D341Med (cell line): ENCODE measurements at places on chromosomes 1 and 21.

GRCh38 chr1:171904778-171905450, 63.6 kb downstream of the DNM3 start:
- DNase-seq, result no peak

DNA sequence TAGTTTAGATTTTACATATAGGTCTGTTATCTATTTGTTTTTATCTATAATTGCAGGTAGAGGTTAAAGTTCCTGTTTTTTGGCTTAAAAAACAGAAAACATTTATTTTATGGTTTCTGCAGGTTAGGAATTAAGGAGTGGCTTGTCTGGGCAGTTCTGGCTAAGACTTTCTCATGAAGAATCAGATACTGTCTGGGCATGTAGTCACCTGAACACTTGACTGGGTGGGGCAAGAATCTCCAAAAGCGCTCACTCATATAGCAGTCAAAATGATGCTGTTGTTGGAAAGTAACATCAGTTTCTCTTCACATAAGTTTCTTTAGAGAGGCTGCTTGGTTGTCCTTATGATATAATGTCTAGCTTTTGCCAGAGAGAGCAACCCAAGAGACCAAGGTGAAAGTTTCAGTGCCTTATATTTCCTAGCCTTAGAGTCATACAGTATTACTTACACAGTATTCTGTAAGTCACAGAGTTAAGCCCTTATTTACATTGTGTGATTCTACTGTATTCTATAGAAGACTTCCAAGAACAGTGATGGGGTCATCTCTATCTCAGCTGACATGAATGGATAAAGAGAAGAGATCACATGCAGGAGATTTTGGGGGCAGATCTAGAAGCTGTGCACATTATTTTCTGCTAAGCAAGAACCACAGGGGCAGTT, 125.4 kb upstream of the GPR52 start:
- DNase-seq, result no peak

- no peak for DNase-seq
Measured at GRCh38 chr1:236425031-236425663, 31.1 kb downstream of the EDARADD start.

DNA sequence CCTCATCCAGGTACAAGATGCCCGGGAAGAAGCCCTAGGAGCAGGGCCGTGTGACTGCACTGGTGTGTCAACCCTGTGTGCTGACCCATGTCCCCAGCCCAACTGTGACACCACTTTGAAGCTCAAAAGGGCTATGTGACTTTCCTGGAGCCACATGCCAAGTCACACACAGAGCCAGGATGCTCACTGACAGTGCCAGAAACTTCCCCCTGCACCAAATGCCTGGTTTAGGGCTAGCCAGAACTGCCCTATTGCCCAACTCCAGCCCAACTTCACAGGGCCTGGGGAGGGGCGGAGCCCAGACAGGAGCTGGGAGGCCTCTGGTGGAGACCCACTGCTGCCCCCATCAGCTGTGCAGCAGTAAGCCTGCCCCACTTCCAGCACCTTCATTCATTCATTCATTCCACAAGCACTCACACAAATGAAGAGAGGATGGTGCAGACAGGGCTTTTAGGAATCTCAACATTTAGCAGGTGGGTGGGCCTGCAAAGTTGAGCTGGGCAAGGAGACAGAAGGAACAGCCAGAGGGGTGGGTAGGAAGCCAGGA, 36.7 kb downstream of the KCNQ4 start:
- DNase-seq, result no peak

GRCh38 chr1:39001516-39002421, 10.7 kb downstream of the AKIRIN1 start:
- DNase-seq, result no peak

GRCh38 chr1:179709841-179710329, 33.2 kb upstream of the FAM163A start:
- no peak for DNase-seq

- DNase-seq, result no peak
Measured at GRCh38 chr1:171736196-171736595, 5.7 kb downstream of the VAMP4 start.

DNA sequence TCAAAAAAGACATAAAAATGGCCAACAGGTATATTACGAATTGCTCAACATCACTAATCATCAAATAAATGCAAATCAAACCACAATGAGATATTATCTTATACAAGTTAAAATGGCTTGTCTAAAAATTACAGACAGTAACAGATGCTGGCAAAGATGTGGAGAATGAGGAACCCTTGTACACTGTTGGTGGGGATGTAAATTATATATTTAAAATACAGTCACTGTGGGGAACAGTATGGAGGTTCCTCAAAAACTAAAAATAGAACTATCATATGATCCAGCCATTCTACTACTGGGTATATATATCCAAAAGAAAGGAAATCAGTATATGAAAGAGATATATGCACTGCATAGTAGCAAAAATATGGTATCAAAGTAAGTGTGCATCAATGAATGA, 1037.2 kb upstream of the B3GALT2 start:
- no peak for DNase-seq

GRCh38 chr1:245874942-245875580, 632.0 kb downstream of the SMYD3 start:
- no peak for DNase-seq

- DNase-seq, result no peak
Measured at GRCh38 chr1:220182111-220182510, 88.2 kb downstream of the IARS2 start.

GRCh38 chr1:229853751-229854150, 213.3 kb upstream of the GALNT2 start:
- no peak for DNase-seq

- DNase-seq, result peak; percentile 23
Measured at GRCh38 chr1:92705446-92705845, 79.5 kb downstream of the EVI5 start.

GRCh38 chr1:201982082-201982622, 296 bp upstream of the RNPEP start:
- DNase-seq, result peak; percentile 96

DNA sequence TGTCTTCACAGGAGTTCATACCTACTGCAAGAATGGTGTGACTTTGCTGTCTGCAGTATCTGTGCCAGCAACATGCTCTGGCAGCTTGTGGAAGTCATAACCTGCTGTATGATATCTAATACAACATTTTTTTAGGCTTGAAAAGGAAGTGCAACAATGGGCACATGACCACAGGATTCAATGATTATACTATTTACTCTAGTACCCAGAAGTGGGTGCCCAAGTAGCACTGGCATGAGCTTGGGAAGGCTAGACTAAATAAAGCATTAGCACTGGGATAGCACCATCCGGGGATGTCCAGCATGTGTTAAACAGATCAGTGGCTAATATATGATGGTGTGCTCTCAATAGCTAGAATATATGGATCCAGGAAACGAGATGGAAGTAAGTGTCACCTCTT, 98.6 kb upstream of the PDE4B start:
- DNase-seq, result no peak

- no peak for DNase-seq
Measured at GRCh38 chr1:232510367-232511110, 119.4 kb downstream of the SIPA1L2 start.

- no peak for DNase-seq
Measured at GRCh38 chr1:91582431-91582921, 81.8 kb downstream of the CDC7 start.

DNA sequence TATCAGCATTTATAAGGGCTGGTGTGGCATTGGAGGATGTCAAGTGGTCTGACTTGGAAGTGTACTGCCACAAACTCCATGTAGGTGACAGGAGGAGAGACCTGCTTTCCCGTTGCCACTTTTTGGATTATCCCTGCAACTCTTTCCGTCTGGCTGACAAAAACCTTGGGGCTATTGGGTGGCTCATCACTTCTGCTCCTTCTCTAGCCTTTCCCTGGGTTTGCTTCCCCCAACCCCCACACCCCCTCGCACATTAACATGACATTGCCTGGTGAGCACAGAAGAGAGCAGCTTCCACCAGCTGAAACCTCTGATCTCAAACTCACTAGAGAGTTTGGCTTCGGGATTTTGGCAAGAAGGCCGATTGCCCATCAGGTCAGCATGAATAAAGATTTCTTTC, 39.2 kb downstream of the PROX1 start:
- DNase-seq, result no peak

DNA sequence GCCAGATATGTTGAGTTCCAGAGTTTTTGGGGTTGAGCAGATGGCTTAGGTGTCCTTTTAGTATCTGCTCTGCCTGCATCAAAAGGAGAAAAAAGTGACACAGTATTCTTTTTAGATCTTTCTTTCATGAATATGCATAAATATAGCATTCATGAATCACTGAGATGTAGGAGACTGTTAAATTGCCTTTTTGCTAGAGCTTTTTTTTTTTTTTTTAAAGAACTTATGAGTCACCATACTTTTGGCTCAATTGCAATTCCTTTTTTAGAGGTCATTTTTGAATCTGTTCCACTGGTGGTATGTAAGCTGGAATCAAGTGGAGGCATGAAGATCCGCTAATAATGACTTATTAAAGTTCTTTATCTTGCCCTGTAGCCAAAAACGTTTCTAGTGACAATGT, 480.9 kb upstream of the ZRANB2 start:
- no peak for DNase-seq

GRCh38 chr1:213724640-213725536, 262.9 kb upstream of the PROX1 start:
- DNase-seq, result no peak

DNA sequence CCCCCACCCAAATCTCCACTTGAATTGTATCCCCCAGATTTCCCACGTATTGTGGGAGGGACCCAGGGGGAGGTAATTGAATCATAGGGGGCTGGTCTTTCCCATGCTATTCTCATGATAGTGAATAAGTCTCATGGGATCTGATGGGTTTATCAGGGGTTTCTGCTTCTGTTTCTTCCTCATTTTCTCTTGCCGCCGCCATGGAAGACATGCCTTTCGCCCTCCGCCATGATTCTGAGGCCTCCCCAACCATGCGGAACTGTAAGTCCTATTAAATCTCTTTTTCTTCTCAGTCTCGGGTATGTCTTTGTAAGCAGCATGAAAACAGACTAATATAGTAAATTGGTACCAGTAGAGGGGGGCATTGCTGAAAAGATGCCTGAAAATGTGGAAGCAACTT, 33.4 kb upstream of the ZNF496 start:
- DNase-seq, result no peak

GRCh38 chr21:45636951-45637646, 6.4 kb upstream of the PCBP3 start:
- peak; percentile 29 for DNase-seq
